T-helper 2 cell (primary cell): ENCODE measurements at places on chromosomes 16 and 17.

- DNase-seq: no peak
Observed at GRCh38 chr16:70476272-70477020, 22.1 kb downstream of the FCSK start.

DNA sequence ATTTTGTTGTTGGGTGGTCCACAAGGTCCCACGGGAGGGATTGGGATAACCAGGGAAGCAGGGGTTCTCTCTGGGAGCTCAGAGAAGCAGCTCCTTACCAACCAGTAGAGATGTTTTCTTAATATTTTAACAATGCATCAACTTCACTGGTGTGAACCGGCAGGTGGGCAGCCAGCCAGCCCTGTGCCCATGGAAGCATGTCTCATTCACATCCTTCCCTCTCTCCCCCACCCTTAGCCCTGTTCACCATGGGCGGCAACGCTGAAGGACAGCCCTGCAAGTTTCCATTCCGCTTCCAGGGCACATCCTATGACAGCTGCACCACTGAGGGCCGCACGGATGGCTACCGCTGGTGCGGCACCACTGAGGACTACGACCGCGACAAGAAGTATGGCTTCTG is 9.3 kb downstream of the MMP2 start:
- DNase-seq: no peak

DNA sequence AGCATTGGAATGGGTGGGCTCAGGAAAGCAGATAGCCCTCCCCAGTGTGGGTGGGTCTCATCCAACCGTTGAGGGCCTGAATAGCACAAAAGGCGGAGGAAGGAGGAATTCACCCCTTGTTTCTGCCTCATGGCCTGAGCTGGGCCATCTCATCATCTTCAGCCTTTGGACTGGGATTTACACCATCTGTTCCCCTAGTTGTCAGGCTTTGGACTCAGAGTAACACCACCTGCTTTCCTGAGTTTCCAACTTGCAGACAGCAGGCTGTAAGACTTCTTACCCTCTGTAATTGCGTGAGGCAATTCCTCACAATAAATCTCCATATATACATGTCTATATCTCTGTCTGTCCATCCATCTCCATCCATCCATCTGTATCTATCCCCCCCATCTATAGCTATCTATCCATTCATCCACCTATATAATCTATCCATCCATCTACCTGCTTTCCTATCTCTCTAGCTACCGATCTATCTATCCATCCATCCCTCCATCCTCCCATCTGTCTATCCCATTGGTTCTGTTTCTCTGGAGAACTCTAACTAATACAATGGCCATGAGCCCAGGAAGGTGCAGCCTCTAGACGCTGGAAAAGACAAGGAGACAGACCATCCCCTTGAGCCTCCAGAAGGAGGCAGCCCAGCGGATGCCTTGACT is 21.3 kb downstream of the DNAH17 start:
- no peak for DNase-seq

DNA sequence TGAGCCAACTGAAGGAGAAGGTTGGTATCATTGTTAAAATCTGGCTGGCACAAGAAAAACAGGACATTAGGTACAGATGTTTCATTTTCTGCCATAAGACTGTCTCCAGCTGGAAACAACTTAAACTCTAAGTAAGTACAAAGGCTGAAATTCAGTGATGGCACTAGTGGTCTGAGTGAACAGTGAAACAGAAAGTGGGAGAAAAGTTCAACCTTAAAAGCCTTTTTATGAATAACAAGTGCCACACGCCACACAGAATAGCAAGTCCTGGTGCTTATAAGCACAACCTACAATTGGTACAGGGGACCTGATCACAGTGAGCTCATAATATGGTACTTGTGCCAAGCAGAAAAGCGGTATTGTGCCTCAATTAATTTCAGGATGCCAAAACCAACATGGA is 56.7 kb downstream of the CEP112 start:
- no peak for DNase-seq

GRCh38 chr17:59368218-59368857 is 36.9 kb downstream of the YPEL2 start:
- no peak for DNase-seq

DNA sequence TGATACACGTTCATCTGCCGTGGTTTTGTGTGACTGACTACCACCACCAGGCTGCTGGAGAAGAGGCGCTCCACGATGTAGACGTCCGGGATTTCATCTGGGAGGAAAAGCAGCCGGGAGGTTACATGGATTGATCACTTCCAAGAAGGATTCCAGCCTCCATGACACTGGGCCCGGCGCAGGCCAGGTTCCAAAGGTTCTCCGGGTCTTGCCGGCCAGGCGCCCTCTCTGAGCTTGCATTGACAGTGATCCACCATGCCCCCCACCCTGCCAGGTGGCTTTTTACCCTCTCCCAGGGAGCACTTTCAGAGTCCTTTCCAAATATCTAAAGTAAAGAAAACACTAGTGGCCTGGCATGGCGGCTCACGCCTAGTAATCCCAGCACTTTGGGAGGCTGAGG is 6.5 kb downstream of the WIPI1 start:
- DNase-seq: no peak

DNA sequence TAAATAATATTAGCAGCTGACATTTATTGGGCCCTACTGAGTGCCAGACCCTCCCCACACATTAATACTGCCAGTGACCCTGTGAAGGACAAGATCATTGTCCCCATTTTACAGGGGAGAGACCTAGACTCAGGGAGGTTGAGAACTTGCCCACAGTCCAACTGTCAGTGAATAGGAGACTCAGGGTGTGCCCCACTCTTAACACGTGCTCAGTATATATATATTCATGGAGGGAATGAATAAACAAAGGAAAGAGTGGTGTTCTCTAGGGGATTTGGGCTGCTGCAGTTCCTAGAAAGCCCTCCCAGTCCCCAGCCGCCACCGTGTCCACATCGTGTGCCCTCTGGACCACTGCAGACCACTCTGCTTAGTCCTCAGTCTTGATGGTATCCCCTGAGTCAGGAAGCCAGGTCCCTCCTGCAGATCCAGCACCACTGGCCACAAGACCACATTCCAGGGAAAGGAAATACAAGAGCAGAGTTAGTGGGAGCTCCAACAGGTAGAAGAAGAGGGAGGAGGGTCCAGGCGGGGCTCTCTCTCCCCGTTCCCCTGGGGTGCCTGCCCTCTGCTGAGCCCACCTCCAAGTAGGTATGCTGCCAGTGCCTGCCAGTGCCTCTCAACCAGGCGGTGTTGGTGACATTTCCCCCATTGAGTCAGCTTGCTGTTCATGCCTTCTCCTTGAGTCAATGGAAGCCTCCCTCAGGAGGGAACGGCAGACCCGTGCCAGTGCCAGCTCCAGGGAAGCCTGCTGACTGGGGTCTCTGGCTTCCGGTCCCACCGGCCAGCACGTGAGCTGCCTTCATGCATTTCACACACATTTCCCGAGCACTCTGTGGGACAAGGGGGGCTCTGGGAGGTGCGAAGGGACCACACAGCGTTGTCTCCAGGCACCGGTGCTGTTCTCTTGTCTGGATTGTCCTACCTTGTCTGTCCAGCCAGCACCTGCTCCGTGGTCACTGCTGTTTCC is 75.6 kb downstream of the GNAO1 start:
- DNase-seq: no peak

- no peak for DNase-seq
Observed at GRCh38 chr17:14672830-14673229, 371.9 kb downstream of the HS3ST3B1 start.

DNA sequence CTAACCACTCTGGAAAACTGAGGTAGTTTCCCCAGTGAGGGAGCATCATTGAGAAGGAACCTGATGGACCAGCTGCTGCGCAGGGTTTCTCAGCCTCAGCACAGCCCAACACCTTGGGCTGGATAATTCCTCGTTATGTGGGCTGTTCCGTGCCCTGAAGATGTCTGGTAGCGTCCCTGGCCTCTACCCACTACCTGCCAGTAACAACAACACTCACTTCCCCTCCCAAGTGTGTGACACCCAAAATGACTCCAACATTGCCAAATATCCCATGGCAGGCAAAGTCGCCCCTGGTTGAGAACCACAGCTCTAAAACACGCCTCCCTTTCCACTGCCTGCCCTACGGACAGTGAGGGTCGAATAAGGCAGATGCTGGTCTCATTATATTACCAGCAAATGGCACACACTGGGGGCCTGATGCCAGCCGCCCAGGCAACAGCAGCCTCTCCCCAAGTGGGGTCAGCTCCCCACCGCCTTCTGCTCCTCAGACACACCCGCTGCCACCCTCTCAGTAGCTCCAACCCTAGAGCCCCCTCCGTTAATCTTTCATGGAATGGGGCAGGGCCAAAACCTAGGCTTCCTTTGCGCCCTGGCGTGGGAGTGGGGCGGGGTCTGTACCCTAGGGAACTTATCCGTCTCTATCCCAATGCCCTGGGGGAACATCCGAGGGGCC is 1.0 kb downstream of the RHBDF2 start:
- DNase-seq: no peak

DNA sequence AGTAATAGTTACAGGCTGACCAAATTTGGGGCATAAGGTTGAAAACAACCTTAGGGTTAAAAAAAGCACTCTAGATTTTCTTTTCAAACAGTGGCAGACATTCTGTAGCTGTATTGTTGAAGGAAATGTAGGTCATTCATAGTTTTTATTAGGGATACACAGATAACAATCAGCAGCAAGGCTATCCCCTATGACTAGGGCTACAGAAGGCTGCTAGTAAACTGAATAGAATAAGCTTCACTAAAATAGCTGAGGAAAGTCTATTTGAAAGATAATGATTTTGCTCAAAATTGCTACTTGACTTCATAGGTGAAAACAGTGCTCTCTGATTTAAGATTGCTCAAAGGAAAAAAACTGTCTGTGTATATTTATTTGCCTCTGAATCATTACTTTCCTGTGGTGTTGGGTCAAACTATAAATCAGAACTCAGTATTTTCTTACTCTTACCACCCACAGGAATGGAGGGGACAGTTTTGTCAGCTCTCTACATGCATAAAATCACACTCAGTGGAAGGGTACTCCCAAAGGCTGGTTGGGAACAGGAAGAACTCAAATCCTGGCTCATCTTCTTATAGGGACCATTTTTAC is 24.8 kb downstream of the RPGRIP1L start:
- DNase-seq: no peak

- no peak for DNase-seq
Observed at GRCh38 chr16:3115561-3115960, 3.2 kb downstream of the ZNF205 start.

DNA sequence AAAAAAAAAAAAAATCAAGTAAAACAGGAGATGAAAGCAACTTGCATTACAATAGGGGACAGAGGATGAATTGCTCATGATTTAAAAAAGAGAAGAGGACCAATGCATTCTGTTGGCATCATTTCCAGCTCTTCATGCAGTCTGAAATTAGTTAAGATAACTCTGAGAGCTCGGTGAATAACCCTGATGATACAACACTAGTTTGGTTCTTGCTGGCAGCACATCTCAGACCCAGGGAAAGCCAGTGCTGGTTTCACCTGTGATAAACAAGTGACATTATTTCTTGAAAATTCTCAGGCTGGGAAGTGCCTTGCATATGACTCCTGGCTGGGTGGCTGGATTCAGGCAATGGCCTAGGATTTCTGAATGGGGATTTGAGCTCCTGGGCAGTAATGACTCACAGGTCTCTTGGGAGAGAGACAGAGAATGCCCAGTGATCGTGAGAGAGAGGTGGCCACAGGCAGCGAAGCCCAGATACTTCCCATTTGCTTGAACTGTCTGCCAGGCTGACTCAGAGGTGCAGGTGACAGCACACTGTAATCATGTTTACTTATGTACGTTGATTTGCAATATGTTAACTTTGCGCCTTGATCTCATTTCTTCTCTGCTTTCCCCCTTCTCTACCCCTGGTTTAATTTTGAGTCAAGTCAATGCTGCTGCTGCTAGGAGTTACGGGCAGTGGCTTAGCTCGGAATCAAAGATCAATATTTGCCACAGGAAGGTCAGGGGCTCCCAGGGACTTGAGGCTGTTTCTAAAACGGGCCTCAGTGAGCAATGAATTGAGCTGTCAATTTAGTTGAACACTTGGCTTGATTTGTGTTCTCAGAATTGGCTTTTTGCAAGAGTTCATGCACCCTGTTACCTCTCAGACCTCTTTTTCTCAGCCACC is 27.1 kb downstream of the ARSG start:
- no peak for DNase-seq

DNA sequence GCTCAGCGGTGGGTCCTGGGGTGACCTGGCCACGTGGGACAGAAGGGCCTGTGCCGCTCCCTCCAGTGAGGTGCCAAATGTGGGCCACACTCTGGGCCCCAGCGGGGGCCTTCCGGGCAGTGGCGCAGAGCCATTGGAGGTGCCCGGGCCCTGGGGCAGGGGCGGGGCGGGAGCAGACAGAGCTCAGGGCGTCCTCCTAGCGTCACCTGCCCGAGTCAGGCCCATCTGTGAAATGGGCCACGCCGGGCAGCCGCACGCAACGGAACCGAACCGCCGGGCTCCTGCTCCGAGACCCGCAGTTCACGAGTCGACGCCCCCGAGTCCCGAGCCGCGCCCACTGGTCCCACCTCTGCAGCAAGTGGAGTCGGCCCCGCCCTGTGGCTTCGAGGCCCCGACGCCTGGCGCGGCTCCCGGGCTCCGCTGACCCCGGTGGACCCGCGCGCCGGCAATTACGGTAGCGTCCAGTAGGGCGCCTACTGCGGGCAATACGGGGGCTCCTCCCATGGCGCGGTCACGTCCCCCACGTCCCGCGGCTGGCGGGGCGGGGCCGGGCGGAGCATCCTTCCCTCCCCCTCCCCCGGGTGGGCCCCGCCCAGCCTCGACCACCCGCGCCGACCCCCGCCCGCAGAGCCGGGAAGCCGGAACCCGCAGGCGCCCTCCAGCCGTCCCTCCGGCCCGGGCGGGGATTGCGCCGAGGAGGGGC is 1.9 kb downstream of the SLC16A3 start:
- DNase-seq: peak; percentile 69
